ENCODE measurements at places on chromosomes 7 and 10.

- DNase-seq = no peak
These were observed 305.1 kb downstream of the RPS24 start for GRCh38 chr10:78338717-78339116.

GRCh38 chr7:158270106-158270775 is 317.4 kb downstream of the PTPRN2 start:
- DNase-seq = no peak

- DNase-seq = no peak
These were observed 86.8 kb upstream of the CCDC71L start for GRCh38 chr7:106747804-106748203.

GRCh38 chr7:12322284-12322902 is 81.3 kb downstream of the VWDE start:
- peak; percentile 63 for DNase-seq

GRCh38 chr10:63819753-63820329 is 298.6 kb downstream of the REEP3 start:
- peak; percentile 60 for DNase-seq

- no peak for DNase-seq
These were observed 229.7 kb upstream of the ETV1 start for GRCh38 chr7:14219125-14219524.

- no peak for DNase-seq
These were observed 133.3 kb upstream of the KIF5B start for GRCh38 chr10:32189400-32190084.

GRCh38 chr10:120437541-120437940 is 19.5 kb upstream of the PLPP4 start:
- no peak for DNase-seq

DNA sequence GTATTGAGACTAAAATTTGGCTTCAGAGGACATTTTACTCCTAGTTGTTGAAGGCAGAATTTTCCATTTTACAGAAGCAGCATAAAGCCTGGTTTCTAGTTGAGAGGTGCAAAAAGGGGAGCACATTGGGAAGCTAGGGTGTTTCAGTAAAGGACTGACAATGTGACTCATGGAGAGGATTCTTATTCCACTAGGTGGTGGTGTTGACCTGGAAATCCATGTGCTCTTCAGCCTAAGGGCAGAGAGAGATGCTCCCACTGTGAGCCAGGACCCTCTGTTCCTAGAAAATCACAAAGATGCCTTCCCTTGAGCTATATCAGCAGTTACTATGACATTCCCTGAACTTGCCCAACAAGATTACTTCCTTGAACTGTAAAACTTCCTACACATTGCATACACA is 687.8 kb downstream of the IPMK start:
- no peak for DNase-seq

- no peak for DNase-seq
These were observed 51.7 kb downstream of the NRAP start for GRCh38 chr10:113612154-113612553.

GRCh38 chr7:13042605-13043236 is 355.3 kb downstream of the ARL4A start:
- DNase-seq = no peak

DNA sequence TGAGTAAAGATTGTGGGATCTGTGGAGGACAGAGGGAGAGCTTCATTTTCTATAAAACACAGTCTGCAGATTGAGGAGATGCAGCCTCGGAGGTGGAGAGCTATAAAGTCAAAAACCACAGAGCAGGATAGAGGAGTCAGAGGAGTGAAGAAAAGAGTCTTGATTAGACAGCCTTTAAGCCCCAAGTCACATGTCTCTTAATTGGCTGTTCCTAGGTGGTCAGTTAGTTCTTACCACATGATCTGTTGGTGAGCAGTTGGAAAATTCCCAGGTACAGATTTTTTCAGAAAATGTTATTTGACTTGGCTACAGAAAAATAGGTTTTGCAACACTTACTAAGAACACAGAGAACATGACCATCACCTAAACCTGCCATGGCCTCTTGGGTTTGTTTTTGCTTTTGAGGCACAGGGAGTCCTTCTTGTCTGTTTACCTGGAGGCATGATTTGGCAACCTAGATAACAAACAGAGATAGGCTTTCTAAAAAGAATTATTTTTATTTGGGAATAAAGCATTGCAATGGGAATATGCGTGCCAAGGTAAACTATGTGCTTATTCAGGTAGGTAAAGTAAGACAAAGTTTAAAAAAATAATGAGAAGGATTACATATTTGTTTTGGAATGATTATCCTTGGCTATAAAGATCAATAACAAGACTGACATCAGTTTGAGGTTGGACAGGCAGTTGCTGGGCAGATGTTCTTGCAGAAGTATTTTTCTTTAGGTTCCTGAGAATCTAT is 604 bp upstream of the CYP3A43 start:
- DNase-seq = no peak
